ENCODE measurements at places on chromosomes 12 and 14.

DNA sequence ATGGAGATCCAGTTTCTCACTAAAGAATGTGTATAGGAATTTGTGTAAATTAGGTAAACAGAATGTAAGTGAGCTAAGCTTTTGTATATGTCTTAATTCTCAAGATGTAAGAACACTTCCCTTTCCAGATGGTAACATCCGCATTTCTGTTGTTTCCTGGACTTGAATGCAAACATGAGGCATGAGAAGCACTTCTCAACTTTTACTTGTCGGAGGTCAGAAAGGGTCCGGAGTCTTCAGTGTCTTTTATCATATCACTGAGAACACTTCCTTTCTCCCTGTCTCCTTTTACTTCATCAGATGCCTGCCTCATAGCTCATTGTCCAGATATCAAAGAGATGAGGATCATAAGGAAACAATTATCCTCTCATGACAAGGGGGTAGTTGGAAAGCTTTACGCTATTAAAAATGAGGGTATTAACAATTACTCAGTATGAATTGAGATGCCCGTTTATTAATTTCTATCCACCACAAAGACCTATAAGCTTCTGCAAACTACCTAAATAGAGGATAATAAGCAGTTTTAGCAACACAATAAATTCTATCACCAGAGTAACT is 214.1 kb upstream of the FLRT2 start:
- DNase-seq = no peak

DNA sequence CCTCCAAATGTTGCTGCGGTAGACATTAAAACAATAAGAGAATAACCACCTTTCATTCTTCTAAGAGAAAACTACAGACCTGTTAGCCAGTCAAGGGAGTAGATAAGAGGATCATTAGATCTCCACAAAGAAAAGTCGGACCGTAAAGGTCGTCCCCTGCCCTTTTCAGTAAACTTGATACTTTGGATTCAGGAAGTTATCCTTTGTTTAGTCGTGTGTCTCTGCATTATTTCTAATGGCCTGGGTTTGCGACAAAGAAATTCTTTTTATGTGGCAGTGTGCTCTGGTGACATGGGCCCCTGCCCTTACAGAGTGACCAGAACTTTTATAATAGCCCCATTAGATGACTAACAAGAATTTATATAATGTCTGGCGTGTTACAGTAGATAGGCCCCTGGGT is 44.6 kb upstream of the EVL start:
- no peak for DNase-seq

DNA sequence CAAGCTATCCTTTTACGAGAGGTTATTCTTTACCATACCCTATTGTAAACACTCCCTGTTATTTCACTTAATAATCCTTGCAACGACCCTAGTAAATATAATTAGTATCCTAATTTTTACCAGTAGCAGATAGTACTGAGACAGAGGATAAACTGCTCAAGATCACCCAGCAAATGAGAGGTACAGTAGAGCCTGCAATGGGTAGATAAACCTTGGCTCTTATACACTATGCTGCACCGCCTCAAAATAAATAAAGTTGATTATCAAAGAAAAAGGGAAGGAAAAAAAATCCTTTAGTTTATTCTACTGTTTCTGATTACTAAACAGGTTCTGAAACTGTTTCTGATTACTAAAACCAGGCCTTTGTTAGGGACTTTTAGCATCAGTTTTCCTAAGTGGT is 22.5 kb downstream of the YBX3 start:
- no peak for DNase-seq

- no peak for DNase-seq
Observed at GRCh38 chr12:131130311-131130911, 176.7 kb downstream of the ADGRD1 start.

DNA sequence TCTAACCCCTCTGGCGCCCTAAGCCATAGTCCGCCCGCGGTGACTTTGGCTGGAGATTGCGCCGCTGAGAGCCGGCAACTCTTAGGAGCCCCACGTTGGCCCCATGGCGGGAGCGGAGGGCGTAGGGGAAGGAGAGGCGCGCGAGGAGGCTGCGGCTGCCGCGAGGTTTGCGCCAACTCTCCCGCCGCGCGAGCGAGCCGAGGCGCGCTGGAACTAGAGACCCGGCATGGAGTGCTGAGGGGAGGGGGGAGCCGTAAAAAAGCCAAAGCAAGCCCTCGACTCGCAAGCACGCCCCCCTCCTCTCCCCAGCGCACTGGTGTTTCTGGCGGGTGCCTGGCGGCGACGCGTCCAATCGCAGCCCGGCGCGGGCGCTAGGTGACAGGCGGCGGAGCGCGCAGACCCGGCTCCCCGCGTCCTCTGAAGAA is at the start of gene SYT10:
TSS of gene SYT10 (minus strand) at position 233 of the 425 bp plus-strand sequence. CDS start 297 bp downstream, outside the sequence.
- peak; percentile 50 for DNase-seq

DNA sequence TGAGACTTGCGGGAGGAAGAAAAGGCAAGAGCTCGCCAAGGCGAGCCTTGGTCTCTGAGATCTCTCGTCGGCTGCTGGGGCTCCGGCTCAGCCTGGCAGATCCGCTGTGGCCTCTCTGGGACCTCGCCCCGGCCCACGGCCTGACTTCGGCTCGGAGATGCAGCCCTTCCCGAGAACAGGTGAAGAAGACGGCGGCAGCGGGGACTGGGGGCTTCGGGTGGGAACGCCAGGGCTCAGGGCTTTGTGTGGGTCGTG is 6.0 kb upstream of the HOXC9 start:
- DNase-seq = peak; percentile 47

DNA sequence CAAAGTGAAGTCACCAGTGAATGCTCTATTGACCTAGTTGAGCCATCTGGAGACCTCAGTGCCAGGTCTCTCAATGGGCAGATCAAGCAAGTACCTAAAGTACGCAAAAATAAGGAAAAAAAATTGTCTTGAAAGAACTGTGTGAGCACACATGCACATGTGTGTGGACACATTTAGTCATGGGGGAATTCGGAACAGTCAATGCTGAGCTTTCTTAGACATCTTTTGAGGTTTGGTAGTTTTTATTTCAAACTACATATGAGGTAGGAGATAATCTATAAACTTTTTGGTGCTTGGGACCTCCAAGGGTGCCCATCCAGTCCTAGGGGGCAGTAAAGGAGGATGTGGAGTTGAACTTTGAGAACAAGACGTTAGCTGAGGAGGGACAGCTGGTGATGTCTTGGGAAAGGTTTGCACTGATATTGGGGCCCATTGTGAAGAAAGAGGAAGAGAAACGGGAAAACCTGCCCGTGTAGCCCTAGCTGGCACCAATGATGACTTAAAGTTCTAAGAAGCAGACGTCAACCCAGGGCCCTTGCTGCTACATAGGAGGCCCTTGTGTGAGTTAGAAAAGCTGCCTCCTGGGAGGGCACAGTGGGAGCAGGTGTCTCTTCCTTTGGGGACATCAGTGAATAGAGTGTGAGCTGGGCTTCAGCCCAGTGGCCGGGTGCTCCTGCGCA is 124.4 kb downstream of the NT5DC3 start:
- DNase-seq = no peak

GRCh38 chr14:74595006-74595735 is 16.9 kb downstream of the LTBP2 start:
- peak; percentile 92 for DNase-seq

- DNase-seq = no peak
Observed at GRCh38 chr12:24997970-24998582, 49.2 kb upstream of the BCAT1 start.

- no peak for DNase-seq
Observed at GRCh38 chr12:109447482-109447881, 29.6 kb downstream of the KCTD10 start.

Measured in right hindlimb (tissue), 1 donor.